GM12864 (cell line): ENCODE measurements at places on chromosomes 2 and 18.

DNA sequence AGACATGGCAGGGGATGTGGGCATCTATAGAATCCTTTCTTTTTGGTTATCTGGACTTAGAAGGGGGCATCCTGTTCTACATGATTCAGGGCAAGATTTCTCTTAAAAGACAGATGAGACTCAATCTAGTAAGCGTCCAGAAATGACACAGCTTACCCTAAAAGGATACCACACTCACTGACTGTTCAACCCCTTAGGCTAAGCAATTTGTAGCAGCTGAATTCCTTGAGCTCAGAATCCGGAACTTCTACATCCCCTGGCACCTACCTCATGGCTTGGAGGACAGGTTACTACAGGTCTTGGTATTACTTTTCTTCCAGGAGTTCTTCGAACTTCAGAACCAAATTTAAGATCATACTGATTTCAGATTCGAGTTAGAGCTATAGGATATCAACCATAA, 138.4 kb downstream of the LAMA3 start:
- no peak for DNase-seq

DNA sequence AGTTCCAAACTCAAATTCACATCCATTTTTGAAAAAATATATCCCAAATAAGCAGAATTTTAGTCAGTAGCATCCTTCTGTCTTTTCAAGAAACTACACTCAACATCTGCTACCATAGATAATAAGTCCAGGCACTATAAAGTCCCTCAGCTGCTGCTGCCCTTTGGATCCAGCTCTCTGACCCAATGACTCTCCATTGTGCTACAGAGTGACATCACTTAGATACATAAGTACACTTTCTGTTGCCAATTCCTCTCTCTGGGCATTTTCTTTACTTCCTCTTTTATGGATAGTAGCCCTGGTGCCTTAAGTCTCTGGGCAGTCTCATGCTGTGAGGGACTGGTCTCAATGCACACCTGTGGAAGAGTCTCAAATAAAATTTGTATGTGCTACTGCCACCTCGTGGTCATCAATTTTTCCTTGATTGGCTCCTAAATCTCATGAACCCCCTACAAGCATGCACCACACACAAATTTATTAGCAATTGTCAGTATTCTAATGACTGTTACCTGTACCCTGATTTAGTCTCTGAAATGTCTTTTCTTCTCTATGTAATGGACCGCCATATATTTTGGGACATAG, 219.2 kb downstream of the LRP1B start:
- DNase-seq: peak; percentile 4

- DNase-seq: no peak
Measured at GRCh38 chr18:49980896-49981295, 167.6 kb upstream of the ACAA2 start.

DNA sequence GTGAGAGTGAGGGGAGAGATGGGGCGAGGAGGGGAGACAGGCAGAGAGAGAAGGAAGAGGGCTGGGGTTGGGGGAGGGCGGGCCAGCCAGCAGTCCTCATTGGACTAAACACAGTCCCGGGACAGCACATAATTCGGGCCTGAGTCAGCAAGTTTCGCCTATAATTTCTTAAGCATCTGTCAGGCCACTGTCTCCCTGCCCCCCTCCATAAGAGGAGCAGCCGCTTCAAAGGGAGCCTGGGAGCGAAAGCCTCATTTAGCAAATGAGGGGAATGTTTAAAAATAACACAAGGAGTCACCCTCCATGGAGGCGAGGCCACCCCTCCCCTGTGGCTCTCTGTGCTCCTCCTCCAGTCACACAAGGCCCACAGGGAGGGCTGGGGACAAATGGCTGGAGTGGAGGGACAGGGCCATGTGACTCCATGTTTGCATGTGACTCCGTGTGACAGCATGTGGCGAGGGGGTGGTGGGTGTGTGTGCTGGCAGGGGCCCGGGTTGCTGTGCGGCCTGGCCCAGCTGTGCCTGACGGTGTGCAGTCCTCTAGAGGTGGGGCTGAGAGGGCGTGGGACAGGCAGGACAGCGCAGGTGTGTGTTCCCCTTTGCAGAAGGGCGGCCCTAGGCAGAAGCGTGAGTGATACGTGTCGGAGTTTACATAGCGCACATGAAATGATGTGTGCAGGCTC, 162.4 kb downstream of the CELF4 start:
- DNase-seq: no peak

DNA sequence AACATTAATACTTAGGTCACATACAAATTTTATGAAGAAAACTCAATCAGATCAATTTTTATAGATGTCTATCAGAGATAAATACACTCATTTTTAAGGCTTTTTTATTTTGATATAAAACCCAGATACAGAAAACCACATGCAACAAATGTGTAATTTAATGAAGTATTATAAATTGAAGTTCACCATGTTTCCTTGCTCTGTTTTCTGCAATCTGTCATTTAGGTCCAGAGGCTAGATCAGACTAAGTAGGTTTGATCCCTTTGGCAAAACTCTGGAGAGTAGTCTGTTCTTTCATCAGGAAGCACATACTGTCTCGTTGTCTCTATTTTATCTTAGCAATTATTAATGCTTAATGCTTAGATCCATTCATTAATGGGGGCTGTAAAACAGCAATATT, 841.6 kb downstream of the MBD2 start:
- DNase-seq: no peak

GRCh38 chr2:211103989-211104388, 547.6 kb downstream of the CPS1 start:
- DNase-seq: no peak

DNA sequence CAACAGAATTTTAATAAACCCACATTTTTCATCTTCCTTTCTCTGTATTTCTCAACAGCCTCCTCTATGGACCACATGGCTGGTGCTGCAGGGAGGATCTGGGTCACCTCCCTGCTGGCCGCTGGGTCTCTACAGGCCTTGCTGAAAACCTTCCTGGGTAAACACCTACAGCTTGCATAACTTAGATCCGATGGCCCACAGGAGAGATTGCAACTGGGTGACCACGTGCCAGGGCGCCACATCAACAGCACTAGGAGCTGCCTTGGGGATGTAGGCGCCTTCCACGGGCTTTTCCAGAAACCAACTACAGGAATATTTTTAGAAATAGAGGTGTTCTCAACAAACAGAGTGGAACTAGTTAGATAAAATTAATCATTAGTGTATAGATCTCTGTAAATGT, 19.4 kb downstream of the TMEM18 start:
- no peak for DNase-seq

- DNase-seq: no peak
Measured at GRCh38 chr18:58992301-58993231, 127.9 kb downstream of the ZNF532 start.

DNA sequence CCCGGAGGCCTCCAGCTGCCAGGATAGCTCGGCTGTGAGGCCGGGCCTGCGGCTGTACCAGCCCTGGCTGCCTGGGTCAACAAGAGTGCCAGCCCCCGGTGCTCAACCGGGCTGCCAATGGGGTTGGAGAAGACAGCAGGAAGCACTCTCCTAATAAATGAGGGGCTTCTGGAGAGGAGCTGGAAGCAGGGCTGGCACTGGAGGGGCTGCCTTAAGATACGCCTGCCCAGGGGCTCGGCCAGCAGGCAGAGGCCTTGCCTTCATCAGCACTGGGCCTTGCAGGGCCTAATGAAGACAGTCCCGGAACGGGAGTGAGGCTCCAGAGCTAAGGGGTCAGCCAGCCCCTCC, 73.6 kb downstream of the TEX51 start:
- DNase-seq: no peak

DNA sequence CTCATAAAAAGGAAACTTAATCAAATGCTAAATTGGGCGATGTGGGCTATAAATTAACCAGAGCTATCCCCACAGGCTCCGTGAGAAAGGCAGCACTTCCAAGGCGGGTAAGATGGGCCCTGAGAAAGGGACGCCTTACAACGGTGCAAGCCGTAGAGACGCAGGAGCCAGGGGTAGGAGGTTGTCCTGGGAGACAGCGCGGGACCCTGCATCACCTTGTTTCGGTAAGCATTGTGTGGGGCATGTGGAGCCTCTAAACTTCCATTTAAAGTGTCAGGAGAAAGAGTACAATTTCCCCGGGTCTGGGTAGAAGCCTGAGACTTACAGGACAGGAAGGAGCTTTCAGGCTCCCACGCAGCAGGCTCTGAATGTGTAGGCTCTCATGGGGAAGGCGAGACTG, 1.2 kb upstream of the PER2 start:
- DNase-seq: no peak

DNA sequence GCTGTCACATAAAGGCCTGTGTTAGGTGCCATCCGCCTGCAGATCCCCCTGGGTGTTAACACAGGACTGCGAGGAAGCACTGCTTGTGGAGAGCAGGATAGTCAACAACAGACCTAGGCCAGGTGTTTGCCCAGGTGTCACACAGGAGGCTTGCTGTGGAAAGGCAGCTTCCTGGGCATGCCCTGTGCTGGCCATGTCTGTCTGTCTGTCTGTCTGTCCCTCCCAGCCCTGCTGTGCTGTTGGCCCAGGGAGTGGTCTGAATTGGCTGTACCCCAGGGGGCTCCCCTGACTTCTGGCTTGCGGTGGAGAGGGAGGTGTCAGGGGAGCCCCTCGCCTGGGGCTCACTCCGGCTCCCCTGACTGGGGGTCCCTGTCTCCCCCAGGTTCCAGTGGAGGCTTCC, 53.2 kb downstream of the SH3BP4 start:
- DNase-seq: no peak

DNA sequence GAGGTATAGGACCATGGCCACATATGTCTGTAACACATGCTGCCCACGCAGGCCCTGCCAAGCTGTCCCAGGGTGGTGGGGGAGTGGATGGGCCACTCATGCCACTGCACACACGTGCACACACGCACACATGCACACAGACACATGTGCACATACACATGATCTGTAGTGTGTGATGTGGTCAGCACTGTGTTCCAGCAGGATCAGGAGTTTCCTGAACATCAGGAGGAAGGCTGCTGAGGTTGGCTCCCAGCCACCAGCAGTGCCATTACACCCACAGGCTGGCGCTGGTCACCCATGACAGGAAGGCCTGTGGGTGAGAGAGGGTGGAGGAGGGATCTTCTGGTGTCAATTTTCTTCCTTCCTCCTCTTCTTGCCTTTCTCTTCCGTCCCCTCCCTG, 44.7 kb downstream of the POMC start:
- DNase-seq: no peak

DNA sequence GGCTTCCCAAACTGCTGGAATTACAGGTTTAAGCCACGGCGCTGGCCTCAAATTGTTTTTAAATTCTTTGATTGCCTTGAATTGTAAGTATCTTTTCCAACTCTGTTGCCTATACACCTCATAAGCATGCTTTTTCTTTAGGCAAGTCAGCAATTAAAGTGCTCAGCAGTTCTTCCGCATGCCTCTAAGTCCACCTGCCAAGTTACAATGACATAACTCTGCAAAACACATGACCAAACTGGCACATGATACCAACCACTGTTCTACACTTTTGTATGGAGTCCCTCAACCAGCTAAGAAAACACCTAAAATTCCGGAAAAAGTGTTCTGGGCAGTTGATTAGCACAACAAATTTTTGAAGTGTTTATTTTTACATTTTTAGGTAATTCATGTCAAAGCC, 5.1 kb downstream of the TXNL4A start:
- no peak for DNase-seq

DNA sequence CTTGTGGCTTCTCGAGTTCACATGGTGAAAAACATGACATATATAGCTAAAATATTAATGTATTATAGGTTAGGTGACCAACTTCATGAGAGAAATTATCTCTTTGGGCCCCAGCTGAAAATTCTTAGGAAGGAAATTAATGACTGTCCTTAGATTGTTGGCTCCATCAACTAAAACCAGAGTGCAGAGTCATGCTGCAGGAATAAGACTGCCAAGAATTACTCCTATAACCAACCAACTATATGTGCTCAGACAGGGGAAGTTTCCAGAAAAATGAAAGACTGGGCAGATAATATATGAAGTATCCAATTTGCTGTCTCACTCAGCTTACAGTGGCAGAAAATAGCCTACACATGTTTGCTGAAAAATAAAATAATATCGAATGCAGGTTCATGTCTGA, 71.0 kb upstream of the TMEFF2 start:
- no peak for DNase-seq

DNA sequence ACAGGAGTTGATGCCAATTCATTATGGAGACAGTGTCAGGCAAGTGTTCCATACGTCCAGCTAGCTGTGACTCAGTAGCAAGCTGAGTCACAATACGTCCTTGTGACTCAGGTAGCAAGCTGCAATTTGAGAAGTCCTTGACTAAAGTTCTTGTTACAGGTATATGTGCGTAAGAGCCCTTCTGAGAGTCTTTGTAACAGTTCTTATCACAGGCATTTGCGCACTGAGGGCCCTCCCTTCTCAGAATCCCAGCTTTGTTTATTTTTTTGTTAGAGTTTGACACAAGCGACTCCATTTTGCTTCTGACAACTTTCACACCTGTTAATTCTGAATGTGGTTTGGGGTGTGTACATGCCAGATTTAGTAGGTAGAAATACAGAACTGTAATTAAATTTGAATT, 20.1 kb upstream of the ACMSD start:
- DNase-seq: no peak

- no peak for DNase-seq
Measured at GRCh38 chr2:107932979-107933378, 53.3 kb upstream of the SLC5A7 start.

DNA sequence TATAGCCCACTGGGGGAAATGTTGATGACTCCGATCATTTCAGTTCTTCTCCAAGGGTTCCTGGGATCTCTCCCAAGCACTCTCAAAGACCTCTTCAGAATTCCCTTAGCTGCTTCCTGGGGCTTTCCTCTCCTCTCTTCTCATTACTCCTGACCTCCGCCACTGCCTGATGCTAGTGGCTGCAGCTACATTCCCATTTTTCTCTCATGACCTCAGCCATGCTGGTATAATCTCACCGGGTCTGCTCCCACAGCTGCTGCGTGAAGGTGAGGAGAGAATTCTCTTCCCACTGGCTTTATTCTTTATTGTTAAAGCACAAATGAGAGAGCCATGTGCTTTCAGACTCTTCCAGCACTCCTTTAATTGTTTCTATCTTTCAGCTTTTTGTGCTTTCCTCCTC, 312.0 kb upstream of the ETAA1 start:
- no peak for DNase-seq
